ENCODE measurements at places on chromosomes 4 and X.
A peak's percentile ranks its signal among the peaks of the same experiment; 100 is the strongest.

DNA sequence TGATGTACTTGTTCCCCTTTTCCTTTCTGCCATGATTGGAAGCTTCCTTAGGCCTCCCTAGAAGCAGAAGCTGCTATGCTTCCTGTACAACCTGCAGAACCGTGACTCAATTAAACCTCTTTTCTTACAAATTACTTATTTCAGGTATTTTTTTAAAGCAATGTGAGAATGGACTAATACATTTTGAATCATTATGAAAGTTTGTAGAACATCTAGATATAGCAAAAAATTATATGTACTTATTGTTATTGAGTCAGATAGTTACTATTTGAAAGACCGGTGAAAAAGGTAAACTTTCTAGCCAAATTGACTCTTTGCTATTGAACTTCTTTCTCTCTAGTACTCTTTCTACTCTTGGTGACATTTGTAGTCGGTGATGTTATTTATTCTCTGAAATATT is 777.3 kb upstream of the GALNTL6 start:
- no peak for DNase-seq

GRCh38 chrX:83593634-83594294 is 85.7 kb downstream of the POU3F4 start:
- no peak for DNase-seq

DNA sequence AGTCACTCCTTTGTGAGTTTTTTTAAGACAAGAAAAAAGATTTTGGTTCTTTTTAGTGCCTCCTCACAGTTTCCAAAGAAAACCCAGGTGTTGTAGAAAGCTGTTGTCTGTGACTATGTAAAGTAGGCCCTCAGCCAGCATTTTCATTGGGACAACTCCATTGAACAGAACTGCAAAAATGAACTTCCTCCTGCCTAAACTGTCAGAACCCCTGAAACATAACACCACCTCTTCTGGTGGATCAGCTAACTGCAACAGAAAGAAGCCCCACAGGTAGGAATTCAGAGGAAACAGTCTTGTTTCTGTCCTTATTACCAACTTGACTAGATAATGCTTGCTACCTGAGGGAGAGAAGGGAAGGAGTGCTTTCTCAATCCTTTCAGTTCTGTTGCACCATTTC is 3.4 kb upstream of the ATP11C start:
- DNase-seq = no peak

DNA sequence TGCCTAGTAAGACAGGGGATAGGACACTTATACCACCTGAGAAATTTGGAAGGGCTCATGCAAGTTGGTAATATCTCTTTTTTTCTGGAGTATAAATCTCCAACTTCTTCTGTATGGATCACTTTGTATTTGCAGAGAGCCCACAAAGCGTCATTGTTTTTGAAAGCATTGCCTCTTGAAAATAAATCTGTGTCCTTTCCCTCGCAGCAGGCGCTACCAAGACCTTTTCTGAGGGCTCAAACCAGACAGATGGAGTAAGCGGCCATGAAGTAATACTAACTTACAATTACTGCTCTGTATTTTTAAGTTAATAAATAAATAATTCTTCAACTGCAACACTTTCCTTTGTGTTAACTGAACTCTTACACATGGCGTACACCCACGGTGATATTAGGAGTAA is 56.0 kb upstream of the FBXW7 start:
- DNase-seq = no peak

DNA sequence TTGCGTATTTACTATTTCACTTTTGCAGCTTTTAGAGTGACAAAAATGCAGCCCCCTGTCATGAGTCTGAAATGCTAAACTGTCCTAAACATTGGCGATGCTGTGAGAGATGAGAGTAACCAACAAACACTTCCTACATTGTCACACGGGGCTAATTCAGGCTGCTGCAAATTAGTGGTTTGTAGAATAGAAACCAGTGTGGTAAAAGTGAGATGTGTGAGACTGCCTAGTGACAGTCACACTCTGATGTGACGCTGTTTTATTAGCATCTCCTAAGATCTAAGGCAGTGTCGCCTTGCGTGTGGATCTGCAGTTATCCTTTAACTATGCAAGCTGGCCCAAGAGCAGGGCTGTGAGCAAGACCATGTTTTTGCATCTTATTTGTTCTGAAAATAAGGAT is 800.2 kb upstream of the TENM3 start:
- no peak for DNase-seq

DNA sequence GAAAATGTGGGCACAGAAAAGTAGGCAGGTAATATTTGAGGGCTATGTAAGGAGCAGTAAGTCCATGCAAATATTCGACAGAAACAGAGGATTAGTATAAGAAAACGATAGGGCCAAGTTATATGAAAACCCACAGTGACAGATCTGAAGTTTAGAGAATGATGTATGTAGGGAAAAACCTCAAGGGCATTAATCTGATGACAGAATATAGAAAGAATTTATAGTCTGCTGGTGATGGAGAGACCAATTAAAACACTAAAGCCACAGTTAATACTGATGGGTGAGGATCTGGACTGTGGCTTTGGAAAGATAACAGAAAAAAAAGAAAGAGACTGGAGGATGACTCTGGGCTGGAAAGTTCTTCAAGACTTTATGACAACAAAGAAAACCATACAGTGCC is 169.7 kb downstream of the PALLD start:
- no peak for DNase-seq

DNA sequence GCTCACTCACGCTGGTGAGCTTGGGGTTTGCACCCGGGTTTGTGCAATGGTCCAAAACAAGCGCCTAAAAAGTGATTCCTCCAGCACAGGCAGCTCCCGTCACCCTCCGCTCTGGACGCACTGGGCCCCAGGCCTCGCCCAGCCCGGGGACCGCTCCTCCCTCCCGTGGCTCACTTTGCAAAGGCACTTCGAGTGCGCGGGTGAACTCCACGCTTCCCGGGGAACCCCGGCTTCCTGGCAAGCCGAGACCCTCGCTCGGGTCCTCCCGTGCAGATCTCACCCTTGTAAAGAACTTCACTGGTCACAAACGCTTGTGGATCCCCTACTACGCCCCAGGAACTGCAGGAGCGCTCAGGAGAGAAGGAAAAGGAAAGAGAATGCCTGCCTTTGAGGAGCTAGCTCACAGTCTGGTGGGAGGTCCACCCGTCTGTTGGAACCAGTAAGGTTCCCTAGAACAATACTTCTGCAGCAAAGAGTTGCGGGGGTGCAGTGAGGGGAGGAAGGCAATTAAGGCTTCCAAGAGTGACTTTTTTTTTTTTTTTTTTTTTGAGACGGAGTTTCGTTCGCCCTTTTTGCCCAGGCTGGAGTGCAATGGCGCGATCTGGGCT is at the start of gene CTPS2:
Gene CTPS2, minus strand, starts transcription at position 122 of the 608 bp plus-strand sequence. CDS start 9,767 bp downstream, outside the sequence.
- peak; percentile 54 for DNase-seq

GRCh38 chr4:82381661-82382296 is 8.0 kb upstream of the HNRNPD start:
- no peak for DNase-seq

GRCh38 chr4:16337936-16338335 is 111.7 kb upstream of the TAPT1 start:
- DNase-seq = no peak

GRCh38 chr4:104365618-104366017 is 129.1 kb downstream of the CXXC4 start:
- no peak for DNase-seq

GRCh38 chr4:76308548-76308947 is 2.0 kb downstream of the STBD1 start:
- no peak for DNase-seq

- no peak for DNase-seq
Observed at GRCh38 chr4:139278912-139279759, 889 bp downstream of the MGARP start.

DNA sequence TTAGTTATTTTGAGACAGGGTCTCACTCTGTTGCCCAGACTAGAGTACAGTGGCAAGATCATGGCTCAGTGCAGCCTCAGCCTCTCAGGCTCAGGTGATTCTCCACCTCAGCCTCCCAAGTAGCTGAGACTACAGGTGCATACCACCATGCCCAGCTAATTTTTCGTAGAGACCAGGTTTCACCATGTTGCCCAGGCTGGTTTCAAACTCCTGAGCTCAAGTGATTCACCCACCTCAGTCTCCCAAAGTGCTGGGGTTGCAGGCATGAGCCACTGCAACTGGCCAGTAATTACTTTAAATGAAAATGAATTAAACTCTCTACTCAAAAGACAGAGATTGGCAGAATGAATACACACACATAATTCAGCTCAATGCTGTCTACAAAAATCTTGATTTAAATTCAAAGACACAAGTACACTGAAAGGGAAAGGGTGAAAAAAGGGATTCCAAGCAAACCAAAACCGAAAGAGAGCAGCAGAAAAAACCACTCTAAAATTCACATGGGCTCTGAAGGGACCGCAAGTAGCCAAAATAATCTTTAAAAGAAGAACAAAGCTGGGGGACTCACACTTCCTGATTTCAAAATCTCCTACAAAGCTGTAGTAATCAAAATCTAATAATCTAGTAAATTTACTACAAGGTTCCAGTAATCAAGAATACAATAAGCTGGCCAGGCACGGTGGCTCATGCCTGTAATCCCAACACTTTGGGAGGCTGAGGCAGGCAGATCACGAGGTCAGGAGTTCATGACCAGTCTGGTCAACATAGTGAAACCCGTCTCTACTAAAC is 11.8 kb upstream of the SPON2 start:
- DNase-seq = no peak

DNA sequence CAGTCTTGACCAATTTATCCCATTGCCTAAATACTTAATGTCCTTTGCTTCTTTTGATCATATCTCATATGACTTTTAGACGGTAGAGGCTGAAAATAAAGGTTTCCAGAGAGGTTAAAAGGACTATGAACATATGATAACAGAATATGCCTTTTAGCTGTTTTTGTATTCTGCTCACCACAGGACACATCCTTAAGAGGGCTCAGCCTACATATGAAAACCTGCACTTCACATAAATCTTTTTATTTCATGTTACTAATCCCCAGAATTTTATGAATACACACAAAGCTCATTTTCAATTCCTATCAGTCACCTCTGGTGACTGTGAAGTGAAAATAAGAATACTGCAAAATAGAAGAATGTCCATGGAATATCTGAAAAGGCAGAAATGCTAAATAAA is 92.0 kb downstream of the GPM6A start:
- no peak for DNase-seq

GRCh38 chr4:169103966-169104412 is 93.9 kb upstream of the CBR4 start:
- no peak for DNase-seq

DNA sequence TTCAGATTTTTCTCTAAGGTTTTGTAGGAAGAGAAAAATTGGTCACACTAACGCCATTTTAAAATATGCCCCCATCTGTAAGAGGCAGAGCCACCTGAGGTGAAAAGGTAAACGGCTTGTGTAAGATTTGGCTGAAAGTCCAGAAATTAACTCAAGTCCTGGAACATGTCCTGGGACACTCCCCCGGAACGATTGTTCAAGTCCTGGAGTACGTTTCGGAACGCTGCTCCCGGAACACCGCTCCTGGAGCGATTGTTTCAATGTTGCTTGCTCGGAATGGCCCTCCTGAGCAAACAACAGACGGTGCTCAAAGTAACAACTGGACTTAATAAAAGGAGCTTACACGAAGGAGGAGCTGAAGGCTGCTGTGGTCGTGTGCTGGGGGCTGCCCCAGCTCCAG is 796.5 kb upstream of the SLIT2 start:
- no peak for DNase-seq

DNA sequence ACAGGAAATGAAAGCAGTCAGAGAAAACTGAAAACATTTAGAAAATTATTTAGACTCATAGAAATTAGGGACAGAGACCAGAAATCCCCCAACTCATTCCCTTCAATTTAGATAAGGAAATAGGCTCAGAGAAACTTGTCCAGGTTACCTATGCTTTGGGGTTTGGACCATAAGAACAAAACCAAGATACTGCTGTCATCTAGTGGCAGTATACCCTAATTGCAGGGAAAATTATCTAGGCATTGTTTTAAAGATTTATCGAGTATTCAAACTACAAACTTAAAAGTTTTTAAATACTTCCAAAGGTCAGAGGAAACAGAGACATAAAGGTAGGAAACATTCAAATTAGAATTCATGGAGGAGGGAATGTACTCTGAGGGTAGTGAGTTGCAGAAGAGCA is 67.0 kb upstream of the KLHL13 start:
- no peak for DNase-seq

DNA sequence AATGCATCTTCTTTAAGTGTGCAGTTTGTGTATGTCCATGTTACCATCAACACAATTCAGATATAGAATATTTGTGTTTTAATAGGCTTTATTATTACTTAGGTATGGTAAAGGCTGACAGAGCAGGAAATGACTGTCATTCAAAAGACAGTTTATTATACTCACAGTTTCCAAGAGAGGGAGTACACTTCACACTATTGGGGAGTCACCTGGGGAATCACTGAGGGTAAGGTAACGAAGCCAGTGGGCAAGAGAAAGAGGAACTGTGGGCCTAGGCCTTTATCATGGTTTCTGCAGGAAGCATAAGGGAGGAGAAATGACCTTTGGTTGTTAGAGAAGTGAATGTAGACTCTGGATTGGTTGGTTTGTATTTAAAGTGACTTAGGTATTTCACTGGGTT is 235.1 kb upstream of the HCCS start:
- DNase-seq = no peak

DNA sequence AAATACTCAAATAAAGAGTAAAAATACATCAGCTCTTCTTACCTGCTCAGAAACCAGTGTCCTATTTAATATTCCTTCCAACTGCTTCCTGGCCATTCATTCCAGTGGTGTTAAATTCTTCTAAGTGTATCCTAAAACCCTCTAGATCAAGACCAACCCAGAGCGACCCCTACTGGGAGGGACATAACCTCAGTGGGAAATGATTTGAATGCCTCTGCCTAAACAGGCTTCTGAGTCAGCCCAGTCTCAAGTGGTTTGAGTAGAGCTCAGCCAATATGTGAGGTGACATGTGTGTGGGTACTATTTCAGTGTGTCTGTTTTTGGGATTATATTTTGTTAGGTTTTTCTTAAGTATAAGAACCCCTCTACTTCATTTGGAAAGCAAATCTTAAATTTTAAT is 133.6 kb upstream of the ARHGEF9 start:
- no peak for DNase-seq

GRCh38 chr4:183407635-183408464 is 36.6 kb upstream of the CDKN2AIP start:
- no peak for DNase-seq

DNA sequence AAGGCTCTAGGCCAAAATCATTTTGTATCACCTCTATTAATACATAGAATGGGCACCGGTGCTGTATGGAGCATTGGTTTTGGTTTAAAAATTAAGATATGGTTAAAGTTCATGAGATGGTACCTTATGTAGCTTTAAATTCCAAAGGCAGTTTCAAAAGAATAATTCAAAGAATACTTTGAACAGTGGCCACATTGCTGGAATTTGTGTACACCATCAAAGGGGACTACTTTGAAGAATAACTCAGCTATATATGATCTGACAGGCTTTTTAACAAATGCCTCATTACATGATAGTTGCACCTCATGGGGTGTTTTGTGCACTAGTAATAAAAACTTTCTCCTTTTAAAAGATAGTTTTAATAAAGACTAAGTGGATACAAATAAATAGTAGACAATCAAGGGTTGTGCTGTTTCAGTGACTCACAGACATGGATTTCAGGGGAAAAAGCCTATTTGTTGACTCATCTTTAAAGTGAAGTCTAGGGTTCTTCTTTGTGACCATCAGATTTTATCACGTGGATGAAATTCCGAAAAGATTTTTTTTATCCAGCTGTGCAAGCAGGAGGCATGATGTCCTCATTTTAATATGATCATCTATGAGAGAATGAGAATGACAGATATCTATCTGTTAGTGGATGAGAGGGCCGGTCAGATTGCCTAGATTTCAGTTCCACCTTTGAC is 12.8 kb downstream of the MTM1 start:
- DNase-seq = no peak

GRCh38 chr4:101753721-101754120 is 36.8 kb upstream of the BANK1 start:
- no peak for DNase-seq

- no peak for DNase-seq
Observed at GRCh38 chr4:156521631-156522030, 450.0 kb downstream of the PDGFC start.
